ENCODE measurements at places on chromosomes 3 and 15.
A peak's percentile ranks its signal among the peaks of the same experiment; 100 is the strongest.

DNA sequence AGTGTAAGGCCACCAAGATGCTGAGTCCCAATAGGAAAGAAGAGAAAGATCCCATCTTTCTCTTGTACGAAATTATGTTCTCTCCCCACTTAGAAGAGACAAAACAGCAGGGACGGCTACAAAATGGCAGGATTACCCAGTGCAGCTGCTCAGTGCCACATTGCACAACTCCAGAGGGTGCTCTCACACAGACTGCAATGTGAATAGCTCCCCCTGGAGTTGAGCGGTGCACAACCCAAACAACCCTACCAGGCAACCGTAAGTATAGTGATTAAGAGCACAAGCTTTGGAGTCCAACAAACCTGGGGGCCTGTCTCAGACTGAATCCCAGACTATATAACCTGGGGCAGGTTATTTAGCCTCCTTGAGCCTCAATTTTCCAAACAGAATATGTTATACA lies 3.1 kb upstream of the BHLHE40 start:
- no peak for DNase-seq

- DNase-seq, result no peak
Observed at GRCh38 chr15:58678683-58679082, 70.8 kb downstream of the ADAM10 start.

DNA sequence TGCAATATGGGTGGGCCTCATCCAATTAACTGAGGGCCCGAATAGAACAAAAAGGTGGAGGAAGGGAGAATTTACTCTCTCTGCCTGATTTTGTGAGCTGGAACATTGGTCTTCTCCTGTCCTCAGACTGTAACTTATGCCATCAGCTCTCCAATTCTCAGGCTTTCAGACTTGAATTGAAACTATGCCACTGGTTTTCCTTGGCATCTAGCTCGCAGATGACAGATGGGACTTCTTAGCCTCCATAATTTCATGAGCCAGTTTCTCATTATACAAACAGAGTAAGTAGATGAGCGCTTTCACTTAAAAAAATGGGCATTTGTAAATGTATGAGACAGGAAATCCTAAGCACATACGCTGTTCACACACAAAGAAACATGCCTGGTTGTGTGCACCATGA lies 8.7 kb upstream of the PTX3 start:
- DNase-seq, result no peak

- peak; percentile 1 for DNase-seq
Observed at GRCh38 chr3:32340039-32340438, 51.6 kb upstream of the CMTM7 start.

- peak; percentile 16 for DNase-seq
Observed at GRCh38 chr15:101615986-101616848, 36.0 kb downstream of the TM2D3 start.

DNA sequence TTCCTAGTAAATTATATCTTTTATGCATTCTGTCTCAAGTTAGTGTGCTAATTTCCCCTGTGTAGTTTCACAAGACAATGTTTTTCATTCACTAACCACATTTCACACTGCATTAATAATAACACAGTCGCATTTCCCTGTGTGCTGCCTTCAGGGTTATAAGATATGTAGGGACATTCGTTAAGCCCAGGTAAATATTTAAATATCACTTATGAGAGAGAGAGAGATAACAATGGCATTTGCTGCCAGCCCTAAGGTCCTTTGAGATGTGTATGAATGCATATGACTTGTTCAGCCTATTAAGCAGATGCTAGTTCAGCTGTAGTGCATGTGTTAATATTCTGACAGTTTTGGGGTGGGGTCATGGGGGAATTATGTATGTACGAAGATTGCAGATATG lies 876.7 kb downstream of the NAALADL2 start:
- no peak for DNase-seq

- DNase-seq, result no peak
Observed at GRCh38 chr3:186467969-186468368, 76.2 kb downstream of the CRYGS start.

DNA sequence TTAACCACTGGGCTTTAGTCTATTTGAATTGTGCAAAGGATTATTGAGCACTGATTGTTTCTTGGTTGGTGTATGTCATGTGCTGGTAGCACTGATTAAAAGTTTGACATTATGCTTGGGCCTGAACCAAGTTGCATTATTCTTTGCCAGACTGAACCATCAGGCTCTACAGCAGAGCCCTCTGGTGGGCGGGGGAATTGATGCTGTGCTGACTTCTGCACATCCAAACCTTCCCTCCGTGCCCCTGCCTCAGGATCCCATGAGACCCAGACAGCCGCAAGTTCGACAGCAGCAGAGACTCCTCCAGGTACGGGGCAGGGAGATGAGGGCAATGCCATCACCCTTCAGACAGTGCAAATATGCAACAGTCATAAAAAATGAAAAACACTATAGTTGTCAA lies 28.4 kb upstream of the P2RY12 start:
- no peak for DNase-seq

GRCh38 chr15:60462027-60462426 lies 16.9 kb downstream of the ICE2 start:
- DNase-seq, result no peak

- no peak for DNase-seq
Observed at GRCh38 chr15:91408476-91409076, 308.5 kb downstream of the SV2B start.

DNA sequence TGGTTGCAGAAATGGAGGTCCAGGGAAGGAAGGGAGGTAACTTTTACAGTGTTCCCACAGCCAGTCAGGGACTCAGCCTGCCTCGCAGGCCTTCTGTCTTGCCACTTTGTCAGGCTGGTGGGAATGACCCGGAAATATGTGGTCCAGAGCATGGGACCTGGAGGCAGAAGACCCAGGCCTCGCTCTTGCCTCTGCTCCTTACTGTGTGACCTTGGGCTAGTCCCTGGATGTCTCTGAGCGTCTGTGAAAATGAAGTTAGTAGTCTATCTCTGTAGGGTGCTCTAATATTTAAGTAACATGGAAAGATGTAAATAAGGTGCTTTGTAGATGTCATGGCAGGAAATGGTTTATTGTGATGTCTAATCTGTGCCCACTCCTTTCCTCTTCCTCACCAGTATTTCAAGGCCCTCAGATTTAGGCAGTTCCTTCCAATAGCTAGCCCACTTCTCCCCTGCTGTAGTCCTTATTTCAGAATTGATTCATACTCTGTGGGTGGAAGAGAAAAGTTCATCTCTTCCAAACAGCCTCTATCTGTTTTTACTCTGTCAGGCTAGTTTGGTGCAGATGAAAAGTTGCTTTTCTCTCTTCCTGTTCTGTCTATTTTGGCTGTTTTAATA lies 9.1 kb downstream of the CORO2B start:
- DNase-seq, result no peak

- no peak for DNase-seq
Observed at GRCh38 chr3:113035387-113035982, 44.7 kb downstream of the GTPBP8 start.

DNA sequence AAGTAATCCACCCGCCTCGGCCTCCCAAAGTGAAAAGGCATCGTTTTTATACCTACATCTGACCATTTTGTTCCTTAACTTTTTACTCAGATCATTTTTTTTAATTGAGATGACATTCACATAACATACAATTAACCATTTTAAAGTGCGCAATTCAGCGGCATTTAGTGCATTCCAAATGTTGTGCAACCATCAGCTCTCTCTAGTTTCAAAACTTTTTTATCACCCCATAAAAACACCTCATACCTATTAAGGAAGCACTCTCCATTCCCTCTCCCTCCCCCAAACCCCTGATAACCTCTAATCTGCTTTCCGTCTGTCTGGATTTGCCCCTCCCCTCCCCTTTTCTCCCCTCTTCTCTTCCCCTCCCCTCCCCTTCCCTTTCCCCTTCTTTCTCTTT lies 310.1 kb downstream of the UACA start:
- no peak for DNase-seq

DNA sequence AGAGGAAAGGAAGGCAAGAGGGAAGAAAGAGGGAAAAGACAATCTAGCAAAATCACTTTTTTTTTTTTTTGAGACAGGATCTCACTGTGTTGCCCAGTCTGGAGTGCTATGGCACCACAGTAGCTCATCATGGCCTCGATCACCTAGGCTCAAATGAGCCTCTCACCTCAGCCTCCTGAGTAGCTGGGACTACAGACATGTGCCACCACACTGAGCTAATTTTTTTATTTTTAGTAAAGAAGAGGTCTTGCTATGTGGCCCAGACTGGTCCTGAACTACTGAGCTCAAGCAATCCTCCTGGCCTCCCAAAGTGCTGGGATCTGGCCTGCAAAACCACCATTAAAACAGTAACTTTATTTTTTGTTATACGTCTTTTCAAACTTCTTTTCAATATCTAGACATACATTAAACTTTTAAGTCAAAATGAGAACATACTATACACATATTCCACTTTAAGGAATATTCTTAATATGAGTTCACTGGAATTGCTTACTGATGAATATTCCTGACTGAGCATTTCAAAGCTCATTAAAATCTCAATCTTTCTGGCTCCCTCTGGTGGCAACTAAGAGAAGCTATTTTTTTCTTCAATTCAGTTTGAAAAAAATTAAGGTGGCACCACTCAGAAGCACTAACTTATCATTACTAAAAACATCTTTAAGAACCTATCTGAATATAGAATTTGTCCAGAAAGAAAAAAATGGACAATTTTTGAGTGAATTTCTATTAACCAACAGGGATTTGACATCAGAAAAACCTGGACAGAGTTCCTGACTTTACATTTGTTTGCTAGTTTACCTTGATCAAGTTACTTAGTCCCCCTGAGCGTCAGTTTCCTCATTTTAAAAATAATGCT lies 40.9 kb downstream of the UACA start:
- no peak for DNase-seq

- no peak for DNase-seq
Observed at GRCh38 chr15:43270676-43271306, 4.1 kb upstream of the TGM5 start.

DNA sequence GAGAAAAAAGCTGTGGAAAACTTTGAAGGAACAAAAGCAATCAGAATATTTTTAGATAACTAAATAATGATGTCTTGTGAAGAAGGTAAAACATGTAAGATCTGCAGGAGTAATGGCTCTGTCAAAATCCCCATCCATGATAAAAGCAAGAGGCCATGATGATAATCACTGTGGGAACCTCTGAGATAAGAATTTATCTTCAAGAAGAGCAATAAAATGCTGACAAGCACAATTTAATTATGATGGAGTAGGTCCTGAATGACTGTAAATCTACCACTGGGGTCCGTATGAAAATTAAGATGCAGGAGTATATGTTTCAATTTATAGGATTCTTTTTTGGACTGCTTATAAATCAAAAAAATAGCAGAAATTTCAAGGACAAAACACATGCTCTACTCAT lies 68.3 kb upstream of the CHMP2B start:
- no peak for DNase-seq

- no peak for DNase-seq
Observed at GRCh38 chr3:186444974-186445373, 82.9 kb upstream of the DGKG start.

GRCh38 chr15:74893627-74894026 lies 3.8 kb downstream of the MPI start:
- no peak for DNase-seq

DNA sequence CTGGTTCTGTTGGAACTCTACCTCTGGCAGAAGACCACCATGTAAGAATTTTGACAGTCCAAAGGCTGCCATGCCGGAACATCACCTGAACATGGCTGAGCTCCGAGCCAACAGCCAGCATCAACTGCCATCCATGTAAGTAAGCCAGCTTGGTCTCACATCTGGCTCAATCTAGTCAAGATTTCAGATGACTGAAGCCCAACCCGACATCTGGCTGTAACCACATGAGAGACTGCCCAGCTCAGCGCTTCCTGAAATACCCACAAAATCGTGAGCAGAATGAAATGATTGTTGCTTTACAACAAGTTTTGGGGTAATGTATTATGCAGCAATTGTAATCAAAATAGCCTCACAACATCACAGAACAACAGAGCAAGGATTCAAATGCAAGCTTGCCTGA lies 32.9 kb downstream of the GHSR start:
- DNase-seq, result no peak

- no peak for DNase-seq
Observed at GRCh38 chr3:109070211-109070610, 47.7 kb downstream of the MORC1 start.

DNA sequence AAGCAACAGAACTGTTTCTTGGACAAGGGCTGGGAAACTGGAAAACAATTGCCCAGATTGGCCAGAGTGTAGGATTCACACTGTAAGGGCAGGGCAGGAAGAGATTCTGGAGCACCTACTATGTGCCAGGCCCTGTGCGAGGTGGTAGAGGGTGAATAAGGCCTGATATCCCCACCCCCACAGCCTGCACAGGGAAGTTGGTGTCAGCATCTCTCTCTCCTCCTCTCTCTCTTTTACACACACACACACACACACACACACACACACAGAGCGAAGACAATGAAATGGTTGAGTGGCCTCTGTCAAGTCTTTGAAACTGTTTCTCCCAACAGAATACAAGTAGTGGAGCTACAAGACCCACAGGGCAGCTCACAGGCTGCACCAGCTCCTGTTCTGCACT lies 47.1 kb upstream of the SLCO2A1 start:
- DNase-seq, result no peak

- no peak for DNase-seq
Observed at GRCh38 chr3:100030346-100030745, 84.0 kb downstream of the FILIP1L start.

DNA sequence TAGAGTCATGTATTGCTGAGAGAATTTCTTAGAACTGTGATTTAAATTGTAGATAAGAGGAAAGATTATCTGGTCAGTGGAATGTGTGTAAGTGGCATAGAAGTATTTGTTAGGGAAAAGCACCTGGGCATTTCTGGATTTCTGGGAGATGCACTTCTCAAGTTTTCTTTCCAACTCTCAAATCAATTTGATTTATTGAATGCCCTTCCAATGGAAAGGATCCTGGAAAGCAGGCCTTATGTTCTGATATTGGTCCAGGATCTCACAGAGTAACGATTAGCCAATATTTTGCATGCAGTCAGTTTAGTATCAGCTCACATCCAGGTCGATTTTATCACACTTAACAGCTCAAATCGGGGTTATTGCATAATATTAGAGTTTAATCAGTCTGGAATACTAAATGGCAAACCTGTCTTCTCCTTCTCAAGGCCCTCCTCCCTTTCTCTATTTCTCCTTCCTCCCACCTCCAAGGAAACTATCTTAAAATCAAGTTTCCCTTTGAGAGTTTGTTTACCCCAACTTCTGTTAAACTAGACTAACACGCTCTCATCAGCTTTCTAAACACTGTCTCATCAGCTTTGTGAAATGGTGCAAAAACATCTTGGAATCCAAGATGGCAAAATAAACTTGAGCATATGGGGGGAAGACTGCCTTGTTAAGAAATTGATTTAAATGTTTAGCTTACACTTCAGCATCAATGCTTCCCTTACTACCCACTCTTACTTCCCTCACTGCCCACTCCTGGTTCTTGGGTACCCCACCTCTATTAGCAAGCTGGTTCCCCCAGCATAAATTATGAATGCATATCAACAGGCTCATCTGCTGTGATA lies 9.5 kb downstream of the SOX2 start:
- DNase-seq, result no peak

DNA sequence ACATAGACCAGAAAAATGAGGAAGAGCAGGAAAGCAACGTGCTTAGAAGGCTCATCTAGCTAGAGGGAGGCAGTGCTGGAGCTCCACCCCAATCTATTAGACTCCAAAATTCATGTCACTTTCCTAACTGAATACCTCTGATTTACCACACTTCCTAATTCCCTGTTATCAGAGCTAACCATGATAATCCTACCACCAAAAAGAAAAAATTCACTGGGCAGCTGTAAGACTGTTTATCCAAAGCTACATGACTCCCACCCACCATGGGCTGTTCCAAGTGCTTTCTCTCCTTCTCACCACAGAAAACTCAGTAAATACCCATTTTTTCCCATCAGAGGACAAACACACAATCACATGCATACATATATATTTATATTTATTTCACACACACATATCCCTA lies 479.5 kb upstream of the WNT5A start:
- DNase-seq, result no peak

Data from NCI-H187 treated with DMSO at 0.1 percent for 48 hours (cell line).